Peyer's patch (tissue), 4 donors: ENCODE measurements at places on chromosomes 5 and 9. TPM values are rescaled to one million over a fixed set of nuclear protein-coding genes. Genes with fewer than 3 reads are reported as not detected.

The ACTBL2 gene
- not detected for total RNA-seq

The FGD3 gene
- total RNA-seq, result 9.9 TPM

The DIRAS2 gene
- total RNA-seq, result 0.35 TPM

GRCh38 chr5:72269411-72269780, 50.6 kb downstream of the MRPS27 start:
- H3K4me3 ChIP-seq, result no peak overlapping the region
- H3K36me3 ChIP-seq, result no peaks in the 10 kb centered on the region
- H3K27ac ChIP-seq, result no peak overlapping the region
- no peaks in the 10 kb centered on the region for H3K4me1 ChIP-seq

GRCh38 chr9:111037708-111038330, 451 bp downstream of the LPAR1 start:
- no peaks in the 10 kb centered on the region for H3K27me3 ChIP-seq
- peaks cover 3% of the 10 kb centered on the region for H3K4me1 ChIP-seq

DNA sequence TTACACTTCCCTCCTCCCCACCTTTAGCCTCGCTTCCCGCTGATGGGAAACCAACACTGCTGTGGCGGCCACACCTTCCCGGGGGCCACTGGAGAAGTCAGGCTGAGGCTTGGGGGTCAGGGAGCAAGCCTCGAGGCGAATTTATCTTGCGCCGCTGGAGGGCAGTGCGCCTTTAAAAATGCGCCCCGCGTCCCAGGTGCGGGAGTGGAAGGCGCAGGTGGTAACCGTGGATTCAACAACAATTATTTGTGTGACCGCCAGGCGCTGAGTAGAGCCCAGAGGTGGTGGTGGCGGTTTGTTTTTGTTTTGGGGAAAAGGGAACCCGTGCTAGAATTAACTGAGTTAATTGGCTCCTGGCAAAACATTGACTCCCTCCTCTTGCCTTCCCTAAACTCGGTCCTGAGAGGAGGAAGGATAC, 1.1 kb downstream of the CFAP77 start:
- no peak overlapping the region for H3K4me3 ChIP-seq
- H3K36me3 ChIP-seq, result no peaks in the 10 kb centered on the region
- H3K4me1 ChIP-seq, result peaks cover 23% of the 10 kb centered on the region
- H3K27me3 ChIP-seq, result no peaks in the 10 kb centered on the region

- no peaks in the 10 kb centered on the region for H3K27me3 ChIP-seq
- no peaks in the 10 kb centered on the region for H3K4me1 ChIP-seq
- no peak for DNase-seq
- no peak overlapping the region for H3K4me3 ChIP-seq
- no peaks in the 10 kb centered on the region for H3K36me3 ChIP-seq
- H3K27ac ChIP-seq, result peak overlapping the region; percentile 55
Measured at GRCh38 chr9:133057006-133057405, 4.8 kb upstream of the CEL start.

The PPP2R2B gene
- 1.2 TPM for total RNA-seq

GRCh38 chr5:169151051-169151805, 149.7 kb downstream of the SLIT3 start:
- no peaks in the 10 kb centered on the region for H3K36me3 ChIP-seq
- H3K4me1 ChIP-seq, result no peaks in the 10 kb centered on the region
- no peak for DNase-seq
- no peak overlapping the region for H3K4me3 ChIP-seq
- H3K27ac ChIP-seq, result no peak overlapping the region

DNA sequence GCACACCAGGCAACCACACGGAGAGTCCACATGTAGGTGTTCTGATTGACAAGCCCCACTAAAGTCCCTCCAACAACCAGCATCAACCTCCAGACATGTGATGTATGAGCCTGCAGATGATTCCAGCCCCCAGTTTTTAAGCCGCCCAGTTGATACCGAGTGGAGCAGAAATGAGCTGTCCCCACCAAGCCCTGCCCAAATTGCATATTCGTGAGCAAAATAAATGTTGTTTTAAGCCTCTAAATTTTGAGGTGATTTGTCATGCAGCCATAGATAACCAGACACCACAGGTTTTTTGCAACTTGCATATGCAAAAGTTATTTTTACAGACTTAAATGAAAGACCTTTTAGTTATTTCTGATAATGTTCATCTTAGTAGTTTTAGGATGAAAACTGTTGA, 187.7 kb downstream of the PIK3R1 start:
- no peak overlapping the region for H3K27ac ChIP-seq
- no peaks in the 10 kb centered on the region for H3K27me3 ChIP-seq
- H3K4me3 ChIP-seq, result no peak overlapping the region
- DNase-seq, result no peak

The TMEM171 gene
- 114 TPM for total RNA-seq

The FSD1L gene
- 10.1 TPM for total RNA-seq

The ADAMTS16 gene
- 1.7 TPM for total RNA-seq

DNA sequence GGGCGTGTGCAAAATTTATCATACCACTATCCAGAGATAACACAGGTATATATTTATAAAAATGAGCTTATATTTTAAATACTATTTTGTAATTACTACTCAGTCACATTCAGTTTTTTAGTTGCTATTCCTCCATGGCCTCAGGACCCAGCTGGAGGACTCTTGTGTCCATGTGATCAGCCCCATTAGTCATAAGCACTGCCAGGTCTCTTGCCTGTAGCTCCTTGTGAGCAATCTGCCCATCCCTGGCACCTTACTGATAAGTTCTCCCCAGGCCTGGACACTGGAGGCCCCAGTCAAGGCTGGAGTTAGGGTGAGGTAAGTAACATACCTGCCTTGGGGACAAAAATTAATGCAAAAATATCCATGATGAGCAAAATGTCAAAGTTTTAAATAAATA, 29.5 kb upstream of the ADRB2 start:
- DNase-seq, result no peak
- no peaks in the 10 kb centered on the region for H3K4me1 ChIP-seq
